ENCODE measurements at places on chromosomes 16 and 17.

DNA sequence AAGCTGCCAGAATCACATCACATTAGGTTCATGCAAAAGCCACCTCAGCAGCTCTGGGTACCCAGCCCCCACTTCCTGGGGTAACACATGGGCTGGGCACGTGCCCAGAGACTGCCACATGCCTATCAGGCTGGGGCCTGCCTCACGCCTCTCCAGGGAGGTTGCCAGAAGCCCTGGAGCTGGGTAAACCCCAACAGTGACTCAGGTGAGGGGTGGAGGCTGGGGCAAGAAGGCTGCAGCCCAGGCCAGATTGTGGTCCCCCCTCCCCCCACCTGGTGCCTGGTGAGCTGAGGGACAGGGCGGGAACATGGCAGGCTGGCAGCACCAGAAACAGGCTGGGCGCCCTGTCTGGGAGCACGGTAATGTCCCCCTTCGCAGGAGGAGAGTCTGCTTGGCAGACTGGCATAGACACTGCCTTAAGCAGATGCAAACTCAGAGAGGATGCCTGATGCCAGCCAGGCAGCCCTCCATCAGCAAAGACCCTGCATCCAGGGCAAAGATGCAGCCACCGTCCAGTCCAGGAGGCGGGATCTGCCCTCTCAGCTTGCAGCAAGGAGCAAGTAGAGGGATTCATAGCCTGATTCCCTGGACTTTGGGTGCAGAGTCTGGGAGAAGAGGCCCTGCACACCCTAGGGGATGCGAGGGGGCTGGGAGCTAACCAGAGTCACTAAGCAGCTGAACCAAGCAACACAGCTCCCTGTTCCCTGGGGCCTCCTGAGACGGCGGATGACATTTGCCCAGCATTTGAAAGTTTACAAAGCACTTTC is 28.8 kb downstream of the NGFR start:
- DNase-seq, result peak; percentile 42

DNA sequence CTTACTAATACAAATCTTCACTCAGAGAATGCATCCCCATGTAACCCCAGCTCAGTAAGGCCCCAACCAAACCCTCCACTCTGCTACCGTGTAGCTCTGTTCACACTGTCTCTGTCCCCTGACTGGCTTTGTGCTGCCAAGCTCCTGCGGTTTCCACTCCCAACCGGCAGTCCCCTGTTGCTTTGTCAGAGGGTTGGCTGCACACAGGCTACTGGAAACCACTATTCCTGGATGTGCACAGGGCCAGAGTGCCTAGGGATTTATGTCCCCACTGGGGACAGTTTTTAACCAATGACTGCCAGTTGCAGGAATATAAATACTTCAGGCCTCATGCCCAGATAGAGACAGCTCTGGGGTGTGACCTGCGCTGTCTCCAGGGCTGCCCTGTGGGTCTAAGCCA is 157.1 kb upstream of the C16orf82 start:
- DNase-seq, result no peak

DNA sequence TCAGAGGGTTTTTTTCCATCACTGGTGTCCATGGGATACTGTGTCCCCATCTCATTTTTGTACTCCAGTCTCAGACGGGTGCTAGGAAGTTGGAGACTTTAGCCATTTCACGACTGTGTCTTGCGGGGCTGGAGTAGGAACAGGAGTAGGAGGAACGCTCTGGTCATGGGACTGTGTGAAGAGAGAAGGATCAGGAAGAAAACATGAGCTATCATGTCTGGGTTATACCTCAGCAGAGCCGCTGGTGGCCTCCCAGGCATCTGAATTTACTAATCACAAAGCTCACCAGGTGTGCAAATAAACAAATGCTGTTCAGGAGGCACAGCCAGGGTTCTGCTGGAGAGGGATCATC is 225.4 kb downstream of the SEC14L1 start:
- no peak for DNase-seq

DNA sequence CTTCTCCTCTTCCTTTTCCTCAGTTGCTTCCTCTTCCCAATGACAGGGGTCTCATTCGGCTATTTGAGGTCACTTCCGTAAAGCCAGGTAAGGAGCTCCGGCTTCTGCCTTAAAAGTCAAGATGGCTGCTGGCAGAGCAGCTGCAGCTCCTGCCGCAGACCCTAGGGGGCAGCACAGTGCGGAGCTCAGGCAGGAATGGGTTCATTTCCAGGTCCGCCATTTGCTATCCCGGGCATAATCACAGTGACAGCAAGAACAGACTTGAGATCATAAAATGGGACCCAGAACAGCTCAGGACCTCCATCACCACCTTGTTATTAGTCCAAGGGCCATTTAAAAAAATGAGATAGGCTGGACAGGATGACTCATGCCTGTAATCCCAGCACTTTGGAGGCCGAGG is 199.5 kb downstream of the ZNF18 start:
- DNase-seq, result no peak

DNA sequence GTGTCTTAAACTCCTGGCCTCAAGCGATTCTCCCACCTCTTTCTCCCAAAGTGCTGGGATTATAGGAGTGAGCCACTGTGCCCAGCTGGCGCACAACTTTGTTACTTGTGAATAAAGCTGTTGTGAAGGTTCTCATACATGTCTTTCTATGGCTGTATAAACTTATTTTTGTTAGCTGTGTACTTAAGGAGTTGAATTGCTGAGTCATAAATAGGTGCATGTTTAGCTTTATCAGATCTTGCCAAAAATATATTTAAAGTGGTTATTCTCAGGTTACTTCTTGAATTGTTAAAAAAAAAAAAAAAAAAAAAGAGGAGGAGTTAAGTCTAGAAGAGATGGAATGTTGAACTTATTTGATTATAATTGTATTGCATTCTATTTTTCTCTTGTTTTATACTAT is 47.6 kb upstream of the IRX3 start:
- DNase-seq, result no peak

DNA sequence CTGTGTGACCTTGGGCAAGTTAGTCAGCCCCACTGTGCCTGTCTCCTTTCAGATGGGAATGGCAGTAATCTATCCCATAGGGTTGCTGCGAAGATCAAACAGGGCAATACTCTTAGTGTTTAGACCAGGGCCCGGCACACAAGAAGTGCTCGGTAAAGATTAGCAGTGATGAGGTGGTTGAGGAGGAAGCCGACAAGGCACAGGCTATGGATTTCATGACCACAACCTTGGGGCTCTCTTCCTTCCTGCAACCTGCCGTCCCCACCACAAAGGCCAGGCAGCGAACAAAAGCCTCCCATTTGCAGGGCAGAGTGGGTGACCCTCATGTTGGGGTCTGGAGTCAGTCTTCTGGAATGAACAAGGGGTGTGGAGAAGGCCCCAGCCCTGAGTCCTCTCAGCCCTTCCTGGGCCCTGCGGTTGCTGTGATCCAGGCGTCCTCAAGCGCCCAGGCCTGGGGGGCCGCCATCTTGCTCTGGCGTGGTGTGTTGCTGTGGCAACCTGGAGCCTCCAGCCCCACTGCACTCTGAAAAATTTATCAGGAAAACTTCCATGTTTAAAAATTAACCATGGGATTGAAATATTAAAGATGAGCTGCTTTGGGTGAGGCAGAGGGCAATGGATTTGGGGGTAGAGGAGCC is 9.8 kb downstream of the ADAM11 start:
- no peak for DNase-seq

DNA sequence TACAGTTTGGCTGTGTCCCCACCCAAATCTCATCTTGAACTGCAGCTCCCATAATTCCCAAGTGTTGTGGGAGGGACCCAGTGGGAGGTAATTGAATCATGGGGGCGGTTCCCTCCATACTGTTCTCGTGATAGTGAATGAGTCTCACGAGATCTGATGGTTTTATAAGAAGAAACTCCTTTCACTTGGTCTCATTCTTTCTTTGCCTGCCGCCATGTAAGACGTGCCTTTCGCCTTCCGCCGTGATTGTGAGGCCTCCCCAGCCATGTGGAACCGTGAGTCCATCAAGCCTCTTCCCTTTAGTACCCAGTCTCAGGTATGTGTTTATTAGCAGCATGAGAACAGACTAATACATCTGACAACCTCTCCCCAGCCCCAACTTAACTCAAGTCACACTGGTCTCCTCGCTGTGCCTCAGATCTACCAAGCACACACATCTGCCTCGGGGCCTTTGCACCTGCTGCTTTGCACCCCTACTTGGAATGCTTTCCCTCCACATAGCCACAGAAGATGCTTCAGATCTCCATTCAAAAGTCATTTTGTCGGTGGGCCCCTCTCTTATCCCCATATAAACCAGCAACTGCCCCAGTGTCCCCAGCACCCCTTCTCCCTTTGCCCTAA is 74.4 kb downstream of the RPH3AL start:
- no peak for DNase-seq

- no peak for DNase-seq
Observed at GRCh38 chr16:48247311-48247710, at the start of gene ABCC11. Gene ABCC11, minus strand, starts transcription at chr16:48247539. Its CDS starts 15,618 bp downstream, at chr16:48231921.

- DNase-seq, result no peak
Observed at GRCh38 chr17:3976675-3977171, 12.5 kb upstream of the ATP2A3 start.

Measured in T-helper 2 cell (primary cell).